ENCODE measurements at places on chromosomes 7 and 10. TPM values are rescaled to one million over a fixed set of nuclear protein-coding genes. Genes with fewer than 3 reads are reported as not detected.

ADD3 gene
- 30.1 TPM for total RNA-seq

GRCh38 chr7:15503603-15504290, 58.1 kb downstream of the AGMO start:
- H3K36me3 ChIP-seq: no peaks in the 10 kb centered on the region
- DNase-seq: no peak
- no peak overlapping the region for H3K27ac ChIP-seq
- H3K27me3 ChIP-seq: no peaks in the 10 kb centered on the region

GRCh38 chr10:97116462-97117162, 69.1 kb downstream of the SLIT1 start:
- no peak overlapping the region for H3K4me3 ChIP-seq
- DNase-seq: no peak
- H3K36me3 ChIP-seq: no peaks in the 10 kb centered on the region
- H3K4me1 ChIP-seq: no peaks in the 10 kb centered on the region

GRCh38 chr10:3241274-3241921, 68.8 kb upstream of the PITRM1 start:
- peaks cover 41% of the 10 kb centered on the region for H3K27me3 ChIP-seq
- H3K4me1 ChIP-seq: no peaks in the 10 kb centered on the region
- no peak for DNase-seq
- H3K4me3 ChIP-seq: no peak overlapping the region
- H3K36me3 ChIP-seq: no peaks in the 10 kb centered on the region

DNA sequence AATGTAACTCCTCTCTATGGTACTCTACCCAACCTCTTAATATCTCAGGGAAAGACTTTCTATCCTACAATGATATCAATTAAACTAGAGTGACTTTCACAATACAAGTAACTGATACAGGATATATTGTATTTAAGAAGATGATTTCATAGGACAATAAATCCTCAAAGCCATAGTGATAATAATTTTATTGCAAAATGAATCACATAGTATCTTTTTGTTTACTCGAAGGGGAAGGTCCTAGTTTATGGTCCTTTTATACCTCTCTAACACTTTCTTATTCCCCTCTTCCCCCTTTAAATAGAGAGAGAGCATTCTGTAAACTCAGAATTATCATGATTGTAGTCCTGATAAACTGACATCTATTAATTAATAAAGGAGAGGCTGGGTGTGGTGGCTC, 56.4 kb downstream of the TMEM106B start:
- no peaks in the 10 kb centered on the region for H3K4me1 ChIP-seq
- H3K4me3 ChIP-seq: no peak overlapping the region
- H3K27ac ChIP-seq: no peak overlapping the region

DNA sequence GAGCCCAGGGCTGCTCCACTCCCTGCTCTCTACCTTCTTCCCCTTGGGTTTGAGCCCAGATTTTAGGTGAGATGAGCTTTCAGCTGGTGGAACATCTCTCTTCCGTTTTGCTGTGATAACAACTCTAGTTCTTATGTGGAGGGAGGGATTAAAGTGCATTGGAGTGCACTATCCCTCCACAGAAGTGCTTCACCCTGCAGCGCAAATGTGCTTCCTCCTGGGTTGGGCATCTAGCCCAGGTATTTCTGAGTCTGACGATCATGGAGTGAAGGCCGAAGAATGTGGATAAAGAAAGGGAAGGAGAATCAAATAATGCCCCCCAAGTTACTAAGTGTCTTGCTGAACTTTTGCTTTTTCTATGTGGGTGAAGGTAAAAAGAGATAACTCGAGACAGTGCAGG, 157.4 kb downstream of the CACNB2 start:
- no peak overlapping the region for H3K4me3 ChIP-seq
- no peak overlapping the region for H3K27ac ChIP-seq
- no peaks in the 10 kb centered on the region for H3K27me3 ChIP-seq
- H3K4me1 ChIP-seq: no peaks in the 10 kb centered on the region
- no peaks in the 10 kb centered on the region for H3K36me3 ChIP-seq

GRCh38 chr10:67200913-67201564, 275.2 kb downstream of the LRRTM3 start:
- no peak overlapping the region for H3K4me3 ChIP-seq
- H3K4me1 ChIP-seq: no peaks in the 10 kb centered on the region

HBP1 gene
- total RNA-seq: 16.6 TPM

DNA sequence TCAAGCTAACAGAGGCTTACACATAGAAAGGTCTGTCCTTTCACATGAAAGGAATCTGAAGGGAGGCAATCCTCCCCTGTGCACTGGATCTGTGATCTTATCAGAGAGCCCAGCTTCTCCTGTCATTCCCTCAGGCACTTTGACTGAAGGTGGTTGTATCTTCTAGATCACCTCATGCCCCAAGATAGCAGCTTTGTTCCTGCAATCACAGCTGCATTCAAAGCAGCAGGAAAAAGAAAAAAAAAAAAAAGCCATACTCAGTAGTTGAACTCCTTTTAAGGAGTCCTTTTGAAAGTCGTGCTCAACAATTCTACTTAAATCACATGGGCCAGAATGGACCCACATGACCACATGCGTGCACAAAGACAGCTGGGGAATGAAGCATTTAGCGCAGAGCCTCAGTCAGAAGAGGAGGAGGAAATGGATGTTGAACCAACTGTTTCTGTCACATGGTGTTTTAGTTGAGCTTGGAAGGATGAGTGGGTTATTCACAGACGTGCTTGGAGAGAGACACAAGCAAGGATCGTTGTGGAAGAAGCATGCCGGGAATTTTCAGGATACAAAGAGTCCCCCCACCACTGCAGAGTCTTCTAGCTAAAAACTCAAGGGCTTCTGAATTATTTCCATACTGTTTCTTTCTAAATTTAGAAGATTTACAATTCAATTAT, 13.0 kb upstream of the PFKP start:
- no peak overlapping the region for H3K4me3 ChIP-seq
- H3K27me3 ChIP-seq: peaks cover 31% of the 10 kb centered on the region
- H3K36me3 ChIP-seq: no peaks in the 10 kb centered on the region
- peaks cover 8% of the 10 kb centered on the region for H3K4me1 ChIP-seq
- H3K27ac ChIP-seq: no peak overlapping the region

DNA sequence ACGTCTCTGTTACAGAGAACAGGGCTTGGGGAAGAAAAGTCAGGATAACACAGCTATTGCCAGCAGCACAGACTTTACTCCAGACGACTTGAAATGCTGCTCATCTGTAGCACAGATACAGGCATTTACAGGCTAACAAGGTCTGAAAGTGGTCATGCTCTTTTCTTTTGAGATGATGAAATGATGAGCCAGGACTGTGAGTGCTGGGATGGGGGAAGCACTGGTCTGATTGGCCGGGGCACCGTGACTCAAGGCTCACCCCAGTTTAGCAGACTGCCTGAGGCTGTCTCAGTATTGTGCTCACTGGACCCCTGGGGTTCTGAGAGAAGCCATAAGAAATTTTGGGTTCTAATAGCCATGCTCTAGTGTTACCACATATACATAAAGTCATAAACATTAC, 12.4 kb downstream of the SMKR1 start:
- H3K4me1 ChIP-seq: no peaks in the 10 kb centered on the region
- no peak overlapping the region for H3K27ac ChIP-seq
- no peaks in the 10 kb centered on the region for H3K36me3 ChIP-seq
- no peak for DNase-seq
- H3K27me3 ChIP-seq: peaks cover 14% of the 10 kb centered on the region
- H3K4me3 ChIP-seq: no peak overlapping the region

GRCh38 chr7:96241855-96242254, 80.0 kb downstream of the SLC25A13 start:
- peaks cover 2% of the 10 kb centered on the region for H3K36me3 ChIP-seq
- no peak for DNase-seq
- H3K27me3 ChIP-seq: no peaks in the 10 kb centered on the region
- peaks cover 7% of the 10 kb centered on the region for H3K4me1 ChIP-seq
- H3K27ac ChIP-seq: no peak overlapping the region

DNA sequence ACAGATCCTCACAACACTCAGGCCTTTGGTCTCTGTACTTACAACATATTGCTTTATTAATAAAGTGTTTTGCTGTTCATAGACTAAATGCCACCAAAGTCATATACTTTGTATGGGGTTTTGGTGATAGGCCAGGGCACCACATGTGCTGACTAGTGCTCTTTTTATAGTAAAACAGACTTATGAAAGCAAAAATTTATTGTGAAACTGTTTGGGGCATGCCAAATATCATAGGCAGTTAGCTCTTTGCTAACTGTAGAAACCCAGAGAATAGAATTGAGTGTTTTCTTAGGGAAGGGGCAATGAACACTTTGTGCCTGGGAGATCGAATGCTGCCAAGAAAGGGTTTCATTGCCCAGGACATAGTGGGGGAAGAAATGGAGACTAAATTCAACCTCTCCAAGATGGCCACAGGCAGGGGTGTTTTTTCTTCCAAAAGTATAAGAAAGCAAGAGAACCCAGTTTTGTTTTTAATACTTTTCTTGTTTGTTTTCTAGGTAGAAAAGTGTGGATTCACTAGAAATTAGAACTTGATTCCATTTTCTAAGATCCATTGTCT, 142.7 kb downstream of the TRIL start:
- no peak for DNase-seq
- no peaks in the 10 kb centered on the region for H3K36me3 ChIP-seq
- no peak overlapping the region for H3K4me3 ChIP-seq
- no peak overlapping the region for H3K27ac ChIP-seq
- H3K4me1 ChIP-seq: no peaks in the 10 kb centered on the region
- no peaks in the 10 kb centered on the region for H3K27me3 ChIP-seq

TBATA gene
- not detected for total RNA-seq

GRCh38 chr10:34295142-34295548, 520.0 kb downstream of the PARD3 start:
- no peak overlapping the region for H3K27ac ChIP-seq
- no peak for DNase-seq
- H3K27me3 ChIP-seq: peaks cover 3% of the 10 kb centered on the region

IFIT1B gene
- total RNA-seq: not detected

GRCh38 chr7:105643851-105644250, 62.6 kb upstream of the EFCAB10 start:
- no peak overlapping the region for H3K4me3 ChIP-seq
- peaks cover 2% of the 10 kb centered on the region for H3K4me1 ChIP-seq
- no peak overlapping the region for H3K27ac ChIP-seq
- no peak for DNase-seq

- H3K36me3 ChIP-seq: no peaks in the 10 kb centered on the region
- H3K4me3 ChIP-seq: no peak overlapping the region
- peaks cover 4% of the 10 kb centered on the region for H3K27me3 ChIP-seq
- peak overlapping the region; percentile 6 for H3K27ac ChIP-seq
These were observed 43.7 kb downstream of the CPVL start for GRCh38 chr7:29102558-29103151.

- no peaks in the 10 kb centered on the region for H3K36me3 ChIP-seq
- H3K27me3 ChIP-seq: peaks cover 11% of the 10 kb centered on the region
- DNase-seq: no peak
- H3K4me3 ChIP-seq: no peak overlapping the region
- no peaks in the 10 kb centered on the region for H3K4me1 ChIP-seq
These were observed 48.0 kb upstream of the MSRB2 start for GRCh38 chr10:23047201-23048050.

DNA sequence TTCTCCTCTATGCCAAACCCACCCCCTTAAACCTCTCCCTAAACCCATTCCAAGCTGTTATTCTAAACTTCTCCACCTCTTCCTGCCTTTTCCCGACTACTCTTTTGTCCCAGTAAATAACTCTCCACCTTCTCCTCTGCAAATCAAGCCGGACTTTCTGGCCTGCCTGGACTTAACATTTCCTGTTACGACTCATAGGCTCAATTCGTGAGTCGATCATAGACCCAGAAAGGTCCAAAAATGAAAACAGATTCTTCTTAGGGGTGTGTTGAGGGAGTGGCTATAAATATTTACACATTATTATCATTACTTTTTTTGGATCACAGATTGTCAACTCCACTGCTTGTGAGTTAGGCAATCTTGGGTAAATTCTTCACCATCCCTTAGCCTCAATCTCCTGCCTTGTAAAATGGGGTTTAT, 59.0 kb upstream of the HABP2 start:
- DNase-seq: no peak
- H3K27me3 ChIP-seq: peaks cover 9% of the 10 kb centered on the region
- no peak overlapping the region for H3K4me3 ChIP-seq
- no peaks in the 10 kb centered on the region for H3K4me1 ChIP-seq
- no peak overlapping the region for H3K27ac ChIP-seq
- H3K36me3 ChIP-seq: no peaks in the 10 kb centered on the region

DNA sequence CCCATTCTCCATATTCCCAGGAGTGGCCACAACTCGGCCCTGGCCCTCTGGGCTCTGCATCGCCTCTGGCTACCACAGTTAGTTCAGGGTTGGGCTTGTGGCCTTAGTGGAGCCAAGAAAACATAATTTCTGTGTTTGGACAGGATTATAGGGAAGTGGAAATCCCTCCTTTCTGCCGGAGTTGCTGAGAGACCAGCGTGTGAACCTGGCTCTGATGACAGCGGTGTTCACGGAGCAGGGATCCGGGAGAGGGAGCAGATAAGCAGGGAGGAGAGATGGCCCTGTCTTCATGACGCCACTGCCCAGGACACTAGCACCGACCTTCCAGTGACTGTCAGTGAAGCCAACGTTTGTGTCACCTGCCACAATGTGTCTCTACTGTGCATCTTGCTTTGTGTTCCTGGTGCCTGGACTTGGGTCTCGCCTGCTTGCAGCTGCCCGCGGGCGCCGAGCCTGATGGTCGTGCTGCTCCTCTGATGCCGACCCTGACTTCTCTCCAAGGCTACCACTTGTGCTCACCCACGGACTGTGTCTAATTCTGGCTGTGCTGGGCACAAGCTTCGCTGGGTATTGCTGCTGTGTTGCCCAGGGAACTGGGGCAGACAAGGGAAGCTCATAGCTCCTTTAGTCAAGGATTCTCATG, 67.0 kb upstream of the VIPR2 start:
- H3K27me3 ChIP-seq: no peaks in the 10 kb centered on the region
- H3K4me3 ChIP-seq: no peak overlapping the region
- H3K36me3 ChIP-seq: no peaks in the 10 kb centered on the region
- no peak for DNase-seq
- H3K27ac ChIP-seq: no peak overlapping the region

- H3K27me3 ChIP-seq: peaks cover 22% of the 10 kb centered on the region
- H3K36me3 ChIP-seq: no peaks in the 10 kb centered on the region
- H3K27ac ChIP-seq: no peak overlapping the region
- H3K4me1 ChIP-seq: peaks cover 22% of the 10 kb centered on the region
- DNase-seq: peak; percentile 34
These were observed 64.2 kb downstream of the ARMC3 start for GRCh38 chr10:22992075-22992474.

TIAL1 gene
- total RNA-seq: 192 TPM

DNA sequence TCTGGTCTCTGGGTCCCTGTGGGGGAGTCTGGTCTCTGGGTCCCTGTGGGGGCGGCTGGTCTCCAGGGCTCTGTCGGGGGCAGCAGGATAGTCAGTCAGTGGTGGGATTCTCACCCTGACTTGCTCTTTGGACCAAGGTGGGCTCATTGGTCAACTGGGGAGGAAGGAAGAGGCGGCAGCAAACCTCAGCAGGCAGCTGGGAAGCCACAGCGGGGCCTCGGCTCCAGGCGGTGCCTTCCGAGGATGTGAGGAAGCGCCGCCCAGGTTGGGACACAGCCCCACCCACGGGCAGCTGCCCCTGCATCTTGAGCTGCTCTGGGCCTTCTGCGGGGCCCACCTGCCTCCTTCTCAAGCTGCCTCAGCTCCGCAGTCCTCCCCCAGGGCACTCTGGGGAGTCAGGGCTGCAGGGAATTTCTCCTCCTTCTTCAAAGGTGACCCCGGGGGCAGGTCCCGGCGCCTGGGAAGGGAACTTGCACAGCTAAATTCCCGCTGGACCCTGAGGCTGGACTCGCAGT, 20.4 kb upstream of the KNDC1 start:
- peaks cover 8% of the 10 kb centered on the region for H3K4me1 ChIP-seq
- H3K36me3 ChIP-seq: no peaks in the 10 kb centered on the region
- H3K27ac ChIP-seq: no peak overlapping the region
- DNase-seq: no peak
- no peak overlapping the region for H3K4me3 ChIP-seq
- no peaks in the 10 kb centered on the region for H3K27me3 ChIP-seq

All from activated T-helper 1 cell treated with anti-CD3 and anti-CD28 coated beads, Interleukin-12 subunit alpha, Interleukin-12 subunit beta, Interleukin-2, Interleukin-4 antibody, amounts not matched to agents 30 ng/mL and 10 ng/mL and 1 ng/mL, durations not matched to agents 14 hours and 24 hours and 36 hours (primary cell).